ENCODE measurements at places on chromosomes 16 and 17.

- ATAC-seq: no peak
These were observed 517.6 kb downstream of the MAF start for GRCh38 chr16:79082970-79083369.

- no peak for ATAC-seq
These were observed 53.0 kb upstream of the GAS7 start for GRCh38 chr17:10251212-10251948.

- no peak for ATAC-seq
These were observed 32.9 kb upstream of the ANKRD40CL start for GRCh38 chr17:50800196-50800700.

DNA sequence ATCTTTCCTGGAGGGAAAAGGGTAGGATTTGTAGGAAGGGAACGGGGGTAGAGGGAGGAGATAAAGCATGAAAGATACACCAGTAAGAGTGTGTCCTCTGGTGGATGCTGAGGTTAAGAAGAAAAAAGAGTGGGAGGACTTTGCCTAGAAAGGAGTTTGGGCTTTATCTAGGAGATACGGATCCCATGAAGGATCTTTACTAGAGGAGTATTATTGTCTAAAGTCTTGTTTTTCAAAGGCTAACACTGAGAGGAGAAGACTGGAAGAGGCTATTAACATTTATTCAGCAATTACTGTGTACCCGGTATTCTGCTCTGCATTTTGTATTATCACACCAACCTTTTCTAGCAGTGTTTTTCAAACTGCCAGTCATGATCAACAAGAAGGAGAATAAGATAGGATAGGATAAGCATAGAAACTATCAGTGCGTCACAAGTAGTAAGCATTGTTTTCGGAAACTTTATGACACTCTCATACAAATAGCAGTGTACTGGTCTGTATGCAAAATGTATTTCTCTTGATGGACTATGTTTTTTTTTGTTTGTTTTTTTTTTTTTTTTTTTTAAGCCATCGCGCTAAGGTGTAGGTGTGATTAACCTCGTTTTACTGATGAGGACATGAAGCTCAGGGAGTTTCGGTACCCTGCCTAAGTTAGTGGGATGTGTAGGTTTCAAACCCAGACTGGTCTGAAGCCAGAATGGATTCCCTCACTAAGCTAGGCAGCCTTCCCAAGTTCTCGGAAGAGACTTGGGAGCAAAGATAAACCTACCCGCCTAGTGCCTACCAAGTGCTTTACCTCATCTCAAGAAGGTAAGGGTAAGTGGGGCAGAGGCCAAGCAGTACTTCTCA is 1.3 kb upstream of the SP2 start:
- ATAC-seq: no peak

DNA sequence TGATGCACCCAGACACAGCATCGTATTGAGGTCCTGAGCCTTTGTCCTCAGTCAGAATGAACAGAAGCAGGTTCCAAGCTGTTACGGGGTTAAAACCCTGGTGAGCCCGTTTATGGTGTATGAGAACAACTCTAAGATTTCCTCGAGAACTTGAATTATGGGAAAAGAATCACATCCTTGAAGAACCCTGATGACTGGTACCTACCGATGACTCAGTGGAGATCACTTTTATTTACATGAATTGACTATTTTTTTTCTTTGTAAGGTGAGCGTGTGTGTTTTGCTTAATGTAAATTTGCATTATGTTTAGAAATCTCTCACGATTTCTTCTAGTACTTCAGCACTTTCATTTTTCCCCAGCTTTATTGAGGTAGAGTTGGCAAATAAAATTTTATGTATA is 3.3 kb upstream of the KRTAP4-4 start:
- no peak for ATAC-seq

DNA sequence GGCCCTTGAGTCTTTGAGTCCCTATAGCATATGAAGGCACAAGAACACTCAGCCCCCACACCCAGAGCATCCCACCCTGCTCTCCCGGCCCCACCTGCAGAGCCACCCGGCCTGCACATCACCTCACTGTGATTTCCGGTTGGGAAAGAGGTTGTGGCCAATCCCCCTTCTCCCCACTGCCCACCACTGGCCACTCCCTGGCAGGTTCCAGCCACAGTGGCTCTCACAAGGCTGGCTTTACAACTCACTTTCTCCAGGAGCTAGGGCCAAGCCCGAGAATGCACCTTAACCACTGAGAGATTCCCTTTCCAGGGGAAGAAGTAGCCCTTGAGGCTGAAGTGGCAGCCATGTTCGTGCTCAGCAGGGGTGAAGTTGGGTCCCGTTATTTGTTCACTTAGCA is 123.9 kb downstream of the C16orf78 start:
- ATAC-seq: no peak

DNA sequence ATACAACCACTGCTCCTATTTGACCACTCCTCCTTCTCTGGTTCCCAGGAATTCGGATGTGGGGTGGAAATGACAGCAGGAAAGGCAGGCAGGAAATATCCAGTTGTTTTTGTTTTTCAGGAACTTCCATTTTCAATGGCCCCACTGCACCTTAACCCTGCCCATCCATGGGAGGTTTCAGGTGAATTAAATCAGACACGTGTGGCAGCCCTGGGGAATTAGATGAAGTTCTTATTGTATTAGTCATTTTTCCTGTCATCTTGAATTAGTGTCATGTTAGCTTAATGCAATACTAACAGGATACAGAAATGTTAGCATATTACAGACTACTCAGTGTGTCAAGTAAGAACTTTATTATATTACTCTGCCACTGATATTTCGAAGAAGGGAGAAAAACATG is 146.4 kb downstream of the CHD9NB start:
- no peak for ATAC-seq

GRCh38 chr16:4631444-4631843 is 6.8 kb downstream of the MGRN1 start:
- ATAC-seq: no peak

DNA sequence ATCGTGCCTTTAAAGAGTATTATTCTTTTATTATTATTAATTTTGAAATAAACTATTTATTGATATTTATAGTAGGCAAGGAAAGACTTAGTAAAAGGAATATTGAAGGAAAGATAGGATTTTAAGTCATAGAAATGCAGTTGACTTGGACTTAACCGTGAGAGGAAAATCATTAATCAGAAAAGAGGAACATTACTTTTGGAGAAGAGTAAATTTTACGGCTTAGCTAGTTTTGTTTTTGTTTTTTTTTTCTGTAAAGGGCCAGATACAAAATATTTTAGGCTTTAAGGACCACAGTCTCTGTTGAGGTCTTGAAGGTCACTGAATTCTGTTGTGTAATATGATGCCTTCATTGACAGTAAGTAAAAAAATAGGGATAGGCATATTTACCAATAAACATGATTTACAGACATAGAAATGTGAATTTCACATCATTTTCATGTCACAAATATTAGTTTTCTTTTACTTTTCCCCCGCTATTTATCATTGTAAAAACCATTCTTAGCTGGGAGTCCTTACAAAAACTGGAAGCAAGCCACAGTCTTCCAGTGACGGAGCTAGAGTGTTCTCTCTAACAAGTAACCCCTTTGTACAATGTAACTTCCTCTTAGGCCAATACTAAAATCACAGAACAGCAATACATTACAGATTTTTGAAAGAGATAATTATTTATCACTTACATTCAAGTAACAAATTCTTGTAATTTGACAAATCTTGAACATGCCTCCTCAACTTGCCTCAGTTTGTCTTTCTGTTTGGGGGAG is 2.3 kb upstream of the KCNJ16 start:
- ATAC-seq: no peak

GRCh38 chr17:21161498-21162393 is 35.0 kb downstream of the DHRS7B start:
- ATAC-seq: no peak

DNA sequence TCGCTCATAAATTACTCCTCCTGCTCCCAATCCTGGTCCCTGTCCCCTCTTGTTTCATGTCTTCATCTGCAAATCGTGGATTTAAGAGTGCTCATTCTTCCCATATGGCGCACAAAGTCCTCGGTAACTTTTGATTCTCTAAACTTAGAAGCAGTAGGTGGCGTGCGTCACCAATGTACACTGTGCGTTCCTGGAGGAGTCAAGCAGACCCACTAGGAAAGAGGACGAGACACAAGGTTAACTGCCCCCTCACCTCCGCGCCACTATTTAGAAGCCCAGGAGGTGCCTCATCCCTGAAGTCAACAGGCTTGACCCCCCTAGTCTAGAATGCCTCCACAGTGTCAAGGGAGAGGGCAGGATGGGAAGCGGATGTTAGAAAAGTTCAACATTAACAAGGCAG is 2.9 kb downstream of the SLC13A5 start:
- no peak for ATAC-seq

GRCh38 chr16:27816561-27816960 is 247.0 kb downstream of the GSG1L start:
- no peak for ATAC-seq

- no peak for ATAC-seq
These were observed 39.8 kb downstream of the TEX2 start for GRCh38 chr17:64223283-64223682.

- no peak for ATAC-seq
These were observed at the start of gene ASB16 for GRCh38 chr17:44170499-44171201. Gene ASB16 (plus strand): TSS chr17:44170704. CDS start chr17:44170790, 86 bp downstream.

DNA sequence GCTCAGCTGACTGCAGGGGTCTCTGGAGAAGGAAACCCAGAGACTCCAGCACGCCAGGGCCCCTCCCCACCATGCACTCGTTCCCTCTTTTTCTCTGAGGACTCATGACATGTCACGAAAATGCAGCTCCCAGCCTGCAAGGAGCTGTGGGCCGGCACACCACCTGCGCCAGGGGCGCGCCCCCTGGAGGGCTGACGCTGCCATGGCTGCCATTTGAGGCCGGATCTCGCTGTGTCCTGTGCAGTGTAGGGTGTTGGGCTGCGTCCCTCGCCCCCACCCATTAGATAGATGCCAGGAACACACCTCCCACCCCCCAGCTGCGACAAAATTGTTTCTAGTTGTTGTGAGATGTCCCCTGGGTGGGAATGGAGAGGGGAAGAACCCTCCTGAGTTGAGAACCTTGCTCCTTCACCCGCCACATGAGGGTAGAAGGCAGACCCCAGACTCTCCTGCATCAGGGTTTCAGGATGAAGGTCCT is 8.2 kb downstream of the SYNGR2 start:
- peak; percentile 87 for ATAC-seq

DNA sequence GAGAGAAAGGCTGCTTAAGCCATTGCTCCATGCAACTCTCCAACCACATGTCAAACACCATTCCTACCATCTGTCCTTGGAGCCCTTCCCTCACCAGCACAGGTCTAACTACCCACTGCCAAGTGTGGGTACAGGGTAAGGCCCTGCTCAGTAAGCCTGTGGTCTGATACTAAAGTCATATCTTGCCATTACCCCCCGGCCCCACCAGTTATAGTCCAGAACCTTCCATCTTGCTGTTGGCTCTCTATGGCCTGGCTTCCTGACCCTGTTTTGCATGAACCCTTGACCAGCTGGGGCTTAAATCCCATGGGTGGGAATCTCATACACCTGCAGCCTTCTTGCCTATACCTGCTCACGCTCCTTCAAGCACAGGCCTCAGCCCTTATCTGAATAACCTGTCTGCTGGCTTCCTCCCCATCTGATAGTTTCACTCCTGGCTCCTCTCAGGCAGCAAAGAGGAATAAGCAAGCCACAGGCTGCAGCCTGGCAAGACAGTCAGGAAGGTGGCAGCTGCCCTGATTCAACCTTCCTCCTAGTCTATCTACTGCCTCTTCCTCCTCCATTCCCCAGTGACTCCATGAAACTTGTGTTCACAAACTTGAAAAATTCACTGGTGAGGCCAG is 64.1 kb downstream of the ZFHX3 start:
- no peak for ATAC-seq

- ATAC-seq: no peak
These were observed 16.1 kb upstream of the NAGS start for GRCh38 chr17:43988301-43988700.

DNA sequence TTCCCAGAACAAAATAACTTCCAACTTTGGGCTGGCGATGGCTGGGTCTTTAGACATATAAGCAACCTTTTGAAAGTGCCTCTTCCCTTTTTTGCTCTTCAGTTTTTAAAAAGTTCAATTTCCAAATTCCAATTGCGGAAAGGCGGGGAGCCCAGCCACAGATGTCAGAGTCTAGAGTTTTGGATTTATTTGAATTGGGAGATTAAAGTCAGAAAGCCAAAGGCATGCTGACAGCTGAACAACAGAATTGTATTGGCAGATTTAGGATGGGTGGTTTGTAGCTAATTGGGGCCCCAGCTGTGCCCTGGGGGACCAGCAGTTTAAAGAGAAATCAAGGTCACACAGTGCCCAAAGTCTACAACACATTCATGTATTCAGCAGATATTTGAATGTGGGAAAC is 10.5 kb downstream of the YPEL2 start:
- ATAC-seq: no peak

DNA sequence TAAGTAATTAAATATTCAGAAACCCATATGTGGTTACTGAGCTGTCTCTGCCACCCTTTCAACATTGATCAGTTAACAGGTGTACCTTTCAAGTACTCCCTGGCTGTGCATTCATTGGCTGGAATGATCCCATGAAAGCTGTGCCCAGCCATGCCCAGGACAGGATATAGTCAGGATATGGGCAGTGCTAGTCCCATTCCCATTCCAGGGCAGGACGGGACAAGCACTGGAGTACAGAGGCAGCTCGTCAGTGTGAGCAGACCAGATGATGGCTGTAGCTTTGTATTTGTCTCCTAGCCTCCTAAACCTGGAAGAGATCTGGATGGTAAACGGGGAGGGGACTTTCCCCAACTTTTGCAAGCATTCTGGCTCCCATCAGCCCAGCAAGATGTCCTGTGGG is 22.5 kb downstream of the HEATR3 start:
- no peak for ATAC-seq

GRCh38 chr17:72119077-72119872 is 1.5 kb upstream of the SOX9 start:
- no peak for ATAC-seq

- ATAC-seq: peak; percentile 0
These were observed 177.9 kb downstream of the SEC14L1 start for GRCh38 chr17:77318491-77319210.

GRCh38 chr16:22318690-22319358 is 21.6 kb downstream of the POLR3E start:
- ATAC-seq: no peak

- ATAC-seq: no peak
These were observed 46.8 kb downstream of the SREBF1 start for GRCh38 chr17:17789828-17790636.

GRCh38 chr16:83586461-83587200 is 221.1 kb upstream of the HSBP1 start:
- peak; percentile 83 for ATAC-seq

DNA sequence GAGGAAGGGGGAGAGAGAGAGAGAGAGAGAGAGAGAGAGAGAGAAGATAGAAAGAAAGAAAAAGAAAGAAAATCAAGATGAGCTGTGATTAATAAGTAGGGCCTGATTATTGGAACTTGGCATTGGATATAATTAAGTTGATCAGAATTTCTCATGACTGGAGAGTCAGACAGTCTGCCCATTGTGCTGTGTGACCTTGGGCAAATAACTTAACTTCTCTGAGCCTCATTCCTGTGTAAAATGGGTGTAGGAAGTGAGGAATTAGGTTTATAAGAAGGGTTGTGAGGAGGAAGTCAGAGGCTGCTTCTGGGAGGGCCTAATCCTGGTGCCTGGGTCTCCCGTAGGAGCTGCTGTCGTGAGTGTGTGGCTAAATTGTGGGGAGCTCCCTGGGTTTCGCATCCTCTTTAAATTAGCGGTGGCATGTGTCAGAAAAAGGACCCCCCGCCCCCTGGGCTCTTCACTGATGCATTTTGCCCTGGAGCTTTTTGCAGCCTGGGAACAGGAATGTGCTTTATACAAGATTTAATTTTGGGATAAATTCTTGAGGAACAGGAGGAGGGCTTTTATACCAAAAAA is 76.0 kb downstream of the CMIP start:
- ATAC-seq: peak; percentile 7

GRCh38 chr16:46897471-46897870 is 13.3 kb downstream of the GPT2 start:
- no peak for ATAC-seq

Measured in motor neuron (in vitro differentiated cells).